ENCODE measurements at places on chromosomes 16 and 17.

DNA sequence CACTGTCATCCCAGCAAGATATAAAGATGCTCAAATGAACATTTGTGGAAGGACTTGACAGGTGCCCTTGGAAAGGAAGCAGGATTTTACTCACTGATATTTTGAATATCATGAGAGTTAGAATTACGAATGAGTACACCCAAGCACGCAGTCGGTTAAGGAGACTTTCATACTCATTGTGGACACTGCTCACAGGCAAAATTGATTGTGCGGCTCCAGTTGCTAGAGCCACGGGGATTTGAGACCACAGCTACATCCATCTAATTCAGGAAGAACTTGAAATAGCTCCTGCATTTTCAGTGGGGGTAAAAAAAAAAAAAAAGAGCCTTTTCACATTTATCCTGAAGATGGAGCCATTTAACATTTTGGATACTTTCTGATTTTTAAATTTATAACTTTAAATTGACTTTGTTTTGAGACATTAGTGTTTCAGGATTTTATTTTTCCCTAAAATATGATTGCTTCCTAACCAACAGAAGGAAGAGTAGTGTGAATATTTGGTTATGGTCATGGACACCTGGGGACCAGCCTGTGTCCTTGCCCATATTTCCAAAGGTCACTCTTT is 1080.1 kb upstream of the EEF2KMT start:
- DNase-seq, result no peak

DNA sequence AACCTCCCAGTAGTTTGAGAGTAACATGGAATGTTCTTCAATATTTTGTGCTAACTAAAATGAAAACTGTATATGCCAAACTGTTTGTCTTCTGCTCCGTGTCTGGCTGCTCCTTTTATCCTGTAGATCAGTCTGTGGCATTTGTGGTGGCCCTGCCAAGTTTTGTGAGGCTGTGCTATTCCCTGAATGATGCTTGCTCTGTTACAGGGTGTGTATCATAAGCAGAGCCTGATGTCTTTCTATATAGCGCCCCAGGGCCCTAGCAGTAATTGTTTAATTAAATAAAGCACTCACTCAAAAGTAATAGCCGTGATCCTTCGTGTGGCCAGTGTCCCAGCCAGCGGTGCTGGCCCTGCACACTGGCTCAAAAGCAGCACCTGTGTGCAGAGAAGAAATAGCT is 27.8 kb upstream of the NAT9 start:
- DNase-seq, result peak; percentile 70

- DNase-seq, result no peak
Observed at GRCh38 chr16:75379911-75380847, 53.1 kb downstream of the CFDP1 start.

DNA sequence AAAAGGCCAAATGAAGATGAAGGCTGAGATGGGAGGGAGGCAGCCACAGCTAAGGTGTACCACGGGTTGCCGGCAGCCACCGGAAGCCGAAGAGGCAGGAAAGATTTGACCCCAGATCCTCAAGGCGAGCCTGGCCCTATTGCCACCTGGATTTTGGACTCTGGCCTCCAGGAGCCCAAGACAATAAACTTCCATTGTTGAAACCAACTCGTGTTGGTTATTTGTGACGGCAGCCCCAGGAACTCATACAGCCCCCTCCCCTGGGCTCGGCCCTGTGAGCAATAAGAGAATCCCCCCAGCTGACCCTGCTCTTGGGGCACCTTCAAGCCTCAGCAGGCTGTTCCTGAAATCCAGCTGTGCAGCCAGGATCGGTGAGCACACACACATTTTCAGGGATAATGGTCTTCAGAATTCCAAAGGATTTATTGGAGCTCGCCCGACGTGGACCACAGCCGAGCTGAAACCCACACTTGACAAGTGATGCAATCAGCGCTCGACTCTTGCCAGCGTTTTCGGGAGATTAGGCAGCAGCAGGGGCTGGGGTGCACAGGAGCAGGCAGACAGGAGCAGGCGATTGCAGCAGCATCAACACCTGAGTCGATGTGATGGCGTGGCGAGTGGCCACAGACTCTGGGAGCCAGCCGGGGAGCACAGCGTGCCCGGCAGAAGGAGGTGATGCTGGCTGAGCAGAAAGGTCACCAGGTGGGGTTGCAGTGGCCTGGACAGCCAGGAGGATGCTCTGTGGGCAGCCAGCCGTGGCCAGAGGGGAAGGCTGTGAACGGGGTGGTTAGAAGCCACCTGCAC is 22.4 kb upstream of the CBX4 start:
- DNase-seq, result no peak

DNA sequence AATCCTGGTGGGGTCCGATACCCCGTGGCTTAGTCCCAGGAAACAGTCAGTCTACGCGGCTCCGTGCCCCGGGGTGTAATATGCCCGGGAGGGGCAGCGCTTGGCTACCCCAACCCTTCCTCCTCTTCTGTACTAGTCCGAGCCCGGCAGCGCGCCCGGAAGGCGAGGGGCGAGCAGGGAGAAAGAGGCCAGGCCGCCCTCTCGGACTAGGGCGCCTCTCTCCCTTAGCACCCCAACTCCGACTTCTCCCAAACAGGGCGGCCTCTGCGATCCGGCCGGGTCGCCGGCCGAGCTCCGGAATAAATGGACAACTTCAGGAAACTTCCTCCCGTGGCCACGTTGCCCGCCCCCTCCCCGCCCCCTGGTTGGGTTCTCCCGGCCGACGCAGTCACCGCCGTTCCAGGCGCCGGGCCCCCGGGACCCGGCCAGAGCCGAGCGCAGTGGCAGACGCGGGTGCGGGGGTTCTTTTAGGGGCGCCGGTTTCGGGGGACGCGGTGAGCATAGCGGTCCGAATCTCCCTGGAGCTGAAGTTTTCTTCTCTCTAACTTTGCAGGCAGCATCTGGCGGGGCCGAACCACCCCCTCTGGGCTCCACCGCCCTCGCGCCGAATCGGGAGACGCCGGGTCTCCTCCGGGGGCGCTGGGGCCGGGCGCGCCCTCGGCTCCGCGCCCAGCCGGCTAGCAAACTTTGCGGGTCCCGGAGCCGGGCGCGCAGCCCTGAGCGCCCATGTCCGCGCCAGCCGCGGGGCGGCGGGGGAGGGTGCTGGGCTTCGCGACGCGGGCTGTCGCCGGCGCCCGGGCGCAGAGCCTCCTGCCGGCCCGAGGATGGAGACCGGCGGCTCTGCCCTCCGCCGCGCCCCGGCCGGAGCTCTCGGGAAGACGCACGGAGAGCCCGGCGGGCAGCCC is at the start of gene SDK2:
Gene SDK2, minus strand, starts transcription at position 301 of the 905 bp plus-strand sequence. CDS start 357 bp downstream, outside the sequence.
- DNase-seq, result no peak

- peak; percentile 57 for DNase-seq
Observed at GRCh38 chr17:72556944-72557826, 436.4 kb downstream of the SOX9 start.

- DNase-seq, result no peak
Observed at GRCh38 chr17:51147650-51148049, 5.7 kb upstream of the NME1 start.

DNA sequence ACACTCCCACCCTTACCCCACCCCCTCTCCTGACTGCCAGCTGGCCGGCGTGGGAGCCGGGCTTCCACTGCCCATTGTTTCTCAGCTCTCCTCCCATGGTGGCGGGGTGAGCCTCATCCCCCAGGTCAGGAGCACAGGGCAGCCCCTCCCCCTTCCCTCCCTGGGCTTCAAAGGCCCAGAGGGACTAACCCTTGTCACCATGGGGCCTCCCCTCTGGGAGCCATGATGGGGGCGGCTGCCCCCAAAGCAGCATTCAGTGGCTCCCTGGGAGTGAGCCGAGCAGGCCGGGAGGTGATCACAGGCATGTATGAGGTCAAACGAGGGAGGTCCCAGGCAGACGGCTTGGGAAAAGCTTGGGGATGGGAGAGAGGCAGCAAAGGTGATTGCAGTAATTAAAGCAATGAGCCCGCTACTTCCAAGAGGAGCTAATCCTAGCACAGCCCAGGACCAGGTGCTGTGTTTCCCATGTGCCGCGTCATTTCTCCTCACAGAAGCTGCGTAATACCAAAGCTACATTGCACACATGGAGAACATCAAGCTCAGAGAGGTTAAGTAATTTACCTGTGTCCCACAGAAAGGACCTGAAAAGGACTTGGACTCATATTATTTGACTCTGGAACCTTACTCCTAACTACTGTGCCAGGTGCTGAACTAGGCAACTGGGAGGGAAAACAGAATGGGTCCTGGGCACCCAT is 24.5 kb downstream of the CDK5RAP3 start:
- peak; percentile 55 for DNase-seq

DNA sequence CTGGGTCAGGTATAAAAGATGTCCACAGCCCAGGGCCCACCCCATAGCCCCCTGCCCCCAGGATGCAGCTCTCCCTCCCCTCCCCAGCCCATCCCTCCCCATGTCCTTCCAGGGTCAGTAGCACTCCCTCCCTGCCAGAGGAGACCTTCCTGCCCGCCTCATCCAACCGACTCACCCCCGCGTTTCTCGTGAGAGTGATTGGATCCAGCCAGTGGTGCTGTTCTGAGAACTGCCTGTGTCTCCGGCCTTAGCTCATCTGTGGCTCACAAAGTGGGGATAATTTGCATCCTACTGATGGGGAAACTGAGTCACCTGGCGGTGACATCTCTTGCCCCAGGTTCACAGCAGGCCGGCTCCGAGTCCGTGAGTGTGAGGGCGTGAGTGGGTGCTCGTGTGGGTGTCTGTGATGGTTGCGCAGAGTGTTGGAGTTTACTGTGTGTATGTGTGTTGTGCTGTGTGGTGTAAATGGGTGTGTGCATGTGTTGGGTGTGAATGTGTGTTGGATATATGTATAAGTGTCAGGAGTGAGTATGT is 90.7 kb upstream of the GSE1 start:
- no peak for DNase-seq

- DNase-seq, result no peak
Observed at GRCh38 chr16:82190386-82190785, 20.4 kb upstream of the MPHOSPH6 start.

DNA sequence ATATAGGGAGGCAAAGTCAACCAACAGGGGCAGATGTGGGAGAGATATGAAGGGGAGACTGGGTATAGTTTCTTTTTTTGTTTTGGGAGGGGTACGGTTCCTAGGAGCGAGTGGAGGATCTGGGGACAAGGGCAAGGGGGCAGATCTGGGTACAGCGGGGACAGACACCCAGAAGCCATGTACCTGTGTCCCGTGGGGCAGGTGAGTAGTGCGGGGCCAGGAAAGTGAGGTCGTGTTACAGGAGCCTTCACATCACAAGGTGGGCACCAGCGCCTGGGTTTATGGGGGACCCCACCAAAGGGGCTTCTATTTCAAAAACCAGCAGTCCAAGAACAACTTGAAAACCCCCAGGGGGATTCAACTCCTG is 11.5 kb downstream of the LITAF start:
- DNase-seq, result no peak

- no peak for DNase-seq
Observed at GRCh38 chr17:36682773-36683172, 81.4 kb downstream of the MRM1 start.

DNA sequence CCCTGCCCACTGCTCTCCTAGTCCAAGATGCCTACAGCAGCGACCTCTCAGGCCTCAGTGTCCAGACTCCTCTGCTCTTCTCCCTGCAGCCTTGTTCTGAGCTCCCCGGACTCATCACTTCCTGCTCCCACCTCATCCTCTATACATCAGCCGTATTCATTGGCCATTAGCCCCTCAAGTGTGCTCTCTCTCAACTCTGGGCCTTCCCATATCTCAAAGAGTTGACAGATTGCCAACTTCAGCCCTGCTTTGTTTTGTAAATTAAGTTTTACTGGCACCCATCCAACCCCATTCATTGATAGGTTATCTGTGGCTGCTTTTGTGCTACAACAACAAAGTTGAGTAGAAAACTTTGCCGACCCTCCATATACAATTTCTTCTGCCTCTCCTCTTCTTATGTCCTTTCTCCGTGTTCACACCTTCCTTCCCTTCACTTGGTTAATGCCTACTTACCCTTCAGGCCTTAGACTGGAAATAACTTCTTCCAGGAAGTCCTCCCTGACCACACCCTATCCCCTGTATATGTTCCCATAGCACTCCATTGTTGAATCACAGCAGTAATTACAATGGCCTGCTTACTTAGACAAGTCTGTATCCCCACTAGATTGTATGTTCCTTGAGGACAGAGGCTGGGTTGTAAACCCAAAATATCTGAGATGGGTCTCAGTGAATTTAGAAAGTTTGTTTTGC is 63.4 kb upstream of the TANC2 start:
- no peak for DNase-seq

- DNase-seq, result no peak
Observed at GRCh38 chr16:66507731-66508239, 42.1 kb downstream of the TK2 start.

GRCh38 chr17:55845385-55845784 is 94.5 kb downstream of the PCTP start:
- peak; percentile 1 for DNase-seq

DNA sequence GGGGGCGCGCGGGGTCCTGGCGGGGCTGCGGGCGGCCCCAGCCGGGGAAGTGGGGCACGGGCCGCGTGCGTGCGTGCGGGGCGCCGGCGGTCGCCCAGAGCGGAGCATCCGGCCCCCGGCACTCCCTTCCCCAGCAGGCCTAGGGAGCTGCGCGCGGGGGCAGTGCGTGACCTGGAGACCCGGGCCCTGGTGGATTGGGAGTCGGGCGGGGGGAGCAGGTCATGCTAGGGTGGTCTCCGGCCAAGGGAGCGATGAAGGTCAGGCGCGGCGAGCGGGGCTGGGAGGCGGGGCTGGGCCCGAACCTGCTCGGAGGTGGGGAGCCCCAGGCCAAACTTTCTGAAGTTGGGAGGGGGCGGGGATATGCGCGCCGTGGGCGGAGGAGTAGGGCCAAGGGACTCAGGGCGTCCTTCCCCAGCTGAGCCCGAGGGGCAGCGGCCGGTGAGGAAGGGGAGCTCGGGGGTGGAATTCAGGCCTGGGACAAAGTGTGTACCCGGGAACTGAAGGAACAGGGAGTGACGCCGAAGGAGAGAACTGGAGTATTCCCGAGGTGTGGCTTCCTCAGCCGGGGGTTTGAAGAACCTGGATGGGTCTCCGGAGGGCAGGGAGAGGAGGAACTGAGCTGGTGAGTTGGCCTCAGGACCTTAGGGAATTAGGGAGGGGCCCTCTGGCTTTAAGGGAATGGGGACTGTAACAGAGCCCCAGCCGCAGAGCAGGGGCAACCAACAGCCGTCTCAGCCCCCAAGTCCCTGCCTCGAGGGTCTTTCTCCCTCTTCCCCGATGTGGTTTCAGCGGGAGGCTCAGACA is 589 bp downstream of the XYLT2 start:
- DNase-seq, result peak; percentile 25

DNA sequence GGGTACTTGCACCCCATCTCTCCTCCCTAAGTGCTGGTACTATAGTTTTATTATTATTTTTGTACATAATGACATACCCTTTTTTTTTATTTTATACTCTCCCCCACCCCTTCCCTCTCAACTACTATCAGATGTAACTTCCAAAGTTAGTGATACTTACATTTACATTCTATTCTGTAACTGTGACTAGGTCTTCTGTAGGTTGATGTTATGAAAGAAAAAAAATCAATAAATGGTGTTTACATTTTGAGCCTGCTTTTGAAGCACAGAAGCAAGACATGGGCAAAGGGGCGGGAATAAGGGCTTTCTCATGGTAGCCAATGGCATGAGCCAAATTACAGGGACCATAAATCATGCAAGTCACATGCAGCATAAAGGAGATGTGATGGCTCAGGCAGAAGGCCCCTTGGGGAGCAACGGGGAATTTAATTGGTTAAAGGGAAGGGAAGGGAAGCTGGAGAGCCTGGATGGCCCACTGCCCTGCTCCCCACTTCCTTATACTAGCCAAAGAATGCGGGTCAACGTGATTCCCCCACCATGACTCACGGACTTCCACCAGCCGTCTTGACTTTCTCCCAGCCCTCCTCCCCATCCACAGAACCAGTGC is 2.4 kb upstream of the ACSF2 start:
- no peak for DNase-seq

GRCh38 chr17:73025041-73025560 is 67.4 kb downstream of the SLC39A11 start:
- DNase-seq, result no peak

Measured in G401 (cell line).